NCI-H69 (cell line): ENCODE measurements at places on chromosomes 2 and 18.

DNA sequence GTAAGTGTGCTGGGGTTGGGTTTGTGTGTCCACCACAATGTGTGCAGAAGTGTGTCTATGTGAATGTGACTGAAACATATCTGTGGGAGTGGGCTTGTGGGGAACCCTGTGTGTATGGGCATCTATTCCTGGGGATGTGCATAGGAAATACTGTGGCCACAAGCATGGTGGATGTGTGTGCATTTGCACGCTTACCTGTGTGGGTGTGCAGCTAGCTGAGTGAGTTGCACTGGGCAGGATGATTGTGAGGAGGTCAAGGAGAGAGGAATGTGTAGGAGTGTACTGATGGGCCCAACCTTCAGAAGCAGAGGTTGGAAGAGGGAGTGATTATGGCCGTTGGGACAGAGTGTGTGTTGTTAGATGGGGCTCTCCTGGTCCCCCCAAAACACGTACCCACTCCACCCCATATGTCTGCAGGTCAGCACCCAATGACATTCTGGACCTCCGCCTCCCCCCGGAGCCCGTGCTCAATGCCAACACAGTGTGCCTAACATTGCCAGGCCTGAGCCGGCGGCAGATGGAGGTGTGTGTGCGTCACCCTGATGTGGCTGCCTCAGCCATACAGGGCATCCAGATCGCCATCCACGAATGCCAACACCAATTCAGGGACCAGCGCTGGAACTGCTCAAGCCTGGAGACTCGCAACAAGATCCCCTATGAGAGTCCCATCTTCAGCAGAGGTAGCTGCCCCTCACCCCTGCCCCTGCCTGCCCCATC lies 1.2 kb downstream of the WNT10A start:
- no peak for DNase-seq

- DNase-seq = peak; percentile 90
Measured at GRCh38 chr2:25041307-25041927, 459 bp upstream of the EFR3B start.

GRCh38 chr2:120452945-120453634 lies 107.2 kb downstream of the INHBB start:
- DNase-seq = no peak

DNA sequence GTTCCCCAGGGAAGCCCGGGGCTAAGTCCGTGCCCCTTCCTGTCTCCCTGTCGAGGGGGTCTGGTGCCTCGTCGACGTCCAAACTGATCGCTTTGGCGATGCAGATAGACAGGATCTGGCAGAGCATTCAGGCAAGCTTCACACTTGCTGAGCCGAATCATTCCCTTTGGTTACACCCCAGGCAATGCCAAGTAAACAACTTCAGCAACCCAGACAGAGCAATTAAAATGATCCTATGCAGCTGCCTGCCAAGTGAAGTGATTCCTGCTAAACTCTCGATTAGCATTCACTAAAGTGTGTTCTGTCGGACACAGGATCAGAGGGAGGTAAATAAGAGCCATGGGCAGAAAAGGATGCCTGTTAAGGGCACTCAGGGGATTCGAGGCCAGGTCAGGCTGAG lies 108.2 kb upstream of the RAB12 start:
- peak; percentile 96 for DNase-seq

DNA sequence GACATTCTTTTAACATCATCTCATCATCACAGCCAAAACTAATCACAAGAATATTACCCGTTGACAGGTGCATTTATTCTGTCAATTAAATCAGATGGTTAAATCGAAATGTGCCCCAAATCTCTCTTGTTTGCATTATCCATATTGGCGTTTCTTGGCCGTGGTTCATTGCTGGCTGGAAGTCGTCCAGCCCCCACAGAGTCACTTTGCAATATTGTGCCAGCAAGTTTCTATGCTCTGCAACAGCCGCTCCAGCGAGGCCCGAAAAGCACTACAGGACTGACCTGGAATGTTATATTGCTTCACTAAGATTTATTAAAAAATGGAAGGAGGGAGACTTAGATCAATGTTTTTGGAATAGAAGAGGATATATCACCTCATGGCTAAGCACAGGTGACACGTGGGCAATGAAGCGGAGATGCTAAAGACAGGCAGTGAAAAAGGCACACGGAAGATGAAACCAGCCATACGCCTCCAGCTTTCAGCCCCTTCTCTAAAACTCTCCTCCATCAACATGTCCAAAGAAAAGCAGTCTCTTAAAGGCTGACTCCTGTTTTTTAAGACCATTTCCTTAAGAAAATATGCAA lies 176.8 kb upstream of the VRK2 start:
- DNase-seq = peak; percentile 77

GRCh38 chr2:40173276-40173675 lies 278.6 kb downstream of the SLC8A1 start:
- no peak for DNase-seq

GRCh38 chr18:30175621-30176225 lies 866.8 kb downstream of the DSC3 start:
- DNase-seq = no peak
